ENCODE measurements at places on chromosomes 3 and 15. TPM values are rescaled to one million over a fixed set of nuclear protein-coding genes. Genes with fewer than 3 reads are reported as not detected.

Gene DAZL
- 0.18 TPM for total RNA-seq

Gene TMCO5A
- total RNA-seq = not detected

Gene TAGLN3
- total RNA-seq = not detected

Gene RPL39L
- 11.3 TPM for total RNA-seq

Gene SKOR1
- total RNA-seq = 0.16 TPM

Gene ALDH1A2
- total RNA-seq = 0.33 TPM

Gene CLRN1
- not detected for total RNA-seq

Gene CD80
- 17.9 TPM for total RNA-seq

Gene MEIS2
- total RNA-seq = not detected

Gene MLF1
- total RNA-seq = 3.8 TPM

Gene GCNT3
- total RNA-seq = not detected

Gene IQCH
- total RNA-seq = 1.0 TPM

Gene TPRG1
- total RNA-seq = 28.6 TPM

Gene SERINC4
- total RNA-seq = 0.20 TPM

Gene GOLGA6A
- 0.07 TPM for total RNA-seq

Gene ACTC1
- total RNA-seq = not detected

Gene SCN5A
- 0.47 TPM for total RNA-seq

Gene CTDSPL
- total RNA-seq = 0.74 TPM

Gene SH3BP5
- 14.2 TPM for total RNA-seq

Gene ATP10A
- total RNA-seq = 24.0 TPM

Gene CADPS
- total RNA-seq = not detected

Gene DNASE1L3
- not detected for total RNA-seq

Gene IQGAP1
- 173 TPM for total RNA-seq

Gene CHST13
- total RNA-seq = 0.31 TPM

Measured in CD8-positive, alpha-beta memory T cell (primary cell).